ENCODE measurements at places on chromosomes 7 and 10.
A peak's percentile ranks its signal among the peaks of the same experiment; 100 is the strongest.

DNA sequence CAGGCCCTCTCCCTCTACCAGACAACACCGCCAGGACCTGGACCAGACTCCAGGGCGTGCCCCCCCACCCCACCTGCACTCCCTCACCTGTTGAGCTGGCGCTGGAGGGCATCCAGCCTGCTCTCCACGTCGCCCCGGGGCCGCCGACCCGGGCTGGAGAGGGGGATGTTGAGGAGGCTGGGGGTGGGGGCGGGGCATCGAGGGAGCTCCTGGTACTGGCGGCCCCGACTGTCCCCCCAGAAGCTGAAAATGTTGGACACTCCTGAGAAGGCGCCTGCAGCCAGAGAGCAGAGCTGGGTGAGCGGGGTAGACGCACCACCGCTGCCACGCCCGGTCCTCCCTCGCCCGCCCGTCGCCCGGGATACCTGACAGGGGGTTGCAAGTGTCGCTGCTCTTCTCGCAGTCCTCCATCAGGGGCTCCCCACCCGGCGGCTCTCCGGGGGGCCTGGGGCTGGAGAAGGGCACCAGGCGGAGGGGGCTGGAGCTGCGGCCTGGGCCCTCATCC lies 30.8 kb downstream of the KCNH2 start:
- no peak for DNase-seq

DNA sequence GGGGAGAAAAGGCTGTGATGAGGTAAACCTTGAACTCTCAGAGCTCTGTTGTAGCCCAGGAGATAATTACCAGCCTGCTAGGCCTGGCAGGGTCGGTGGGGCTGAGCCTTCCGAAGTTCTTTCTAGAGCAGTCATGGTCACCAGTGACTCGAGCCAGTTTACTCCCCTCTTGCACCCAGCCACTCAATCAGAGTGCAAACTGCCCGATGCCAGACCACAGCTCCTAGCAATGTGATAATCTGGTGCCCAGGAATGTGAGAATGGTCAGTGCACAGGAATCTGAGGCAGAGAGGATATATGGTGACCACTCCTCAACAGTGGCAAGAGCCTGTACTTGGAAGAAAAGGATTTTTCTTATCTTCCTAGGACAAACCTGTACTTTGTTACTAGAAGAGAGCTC lies 46.4 kb upstream of the KMT2E start:
- no peak for DNase-seq

DNA sequence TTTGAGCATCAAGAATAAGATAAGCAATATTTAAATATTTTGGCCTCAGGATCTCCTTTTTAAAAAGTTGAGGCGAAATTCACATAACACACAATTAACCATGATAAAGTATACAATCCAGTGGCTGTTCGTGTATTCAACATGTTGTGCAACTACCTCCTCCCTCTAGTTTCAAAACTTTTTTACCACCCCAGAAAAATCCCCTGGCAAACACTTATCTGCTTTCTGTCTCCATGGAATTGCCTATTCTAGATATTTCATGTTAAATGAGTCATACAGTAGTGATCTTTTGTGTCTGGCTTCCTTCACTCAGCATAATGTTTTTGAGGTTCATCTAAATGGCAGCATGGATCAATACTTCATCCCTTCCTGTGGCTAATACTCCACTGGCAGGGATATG lies 31.8 kb upstream of the IL15RA start:
- DNase-seq, result no peak

DNA sequence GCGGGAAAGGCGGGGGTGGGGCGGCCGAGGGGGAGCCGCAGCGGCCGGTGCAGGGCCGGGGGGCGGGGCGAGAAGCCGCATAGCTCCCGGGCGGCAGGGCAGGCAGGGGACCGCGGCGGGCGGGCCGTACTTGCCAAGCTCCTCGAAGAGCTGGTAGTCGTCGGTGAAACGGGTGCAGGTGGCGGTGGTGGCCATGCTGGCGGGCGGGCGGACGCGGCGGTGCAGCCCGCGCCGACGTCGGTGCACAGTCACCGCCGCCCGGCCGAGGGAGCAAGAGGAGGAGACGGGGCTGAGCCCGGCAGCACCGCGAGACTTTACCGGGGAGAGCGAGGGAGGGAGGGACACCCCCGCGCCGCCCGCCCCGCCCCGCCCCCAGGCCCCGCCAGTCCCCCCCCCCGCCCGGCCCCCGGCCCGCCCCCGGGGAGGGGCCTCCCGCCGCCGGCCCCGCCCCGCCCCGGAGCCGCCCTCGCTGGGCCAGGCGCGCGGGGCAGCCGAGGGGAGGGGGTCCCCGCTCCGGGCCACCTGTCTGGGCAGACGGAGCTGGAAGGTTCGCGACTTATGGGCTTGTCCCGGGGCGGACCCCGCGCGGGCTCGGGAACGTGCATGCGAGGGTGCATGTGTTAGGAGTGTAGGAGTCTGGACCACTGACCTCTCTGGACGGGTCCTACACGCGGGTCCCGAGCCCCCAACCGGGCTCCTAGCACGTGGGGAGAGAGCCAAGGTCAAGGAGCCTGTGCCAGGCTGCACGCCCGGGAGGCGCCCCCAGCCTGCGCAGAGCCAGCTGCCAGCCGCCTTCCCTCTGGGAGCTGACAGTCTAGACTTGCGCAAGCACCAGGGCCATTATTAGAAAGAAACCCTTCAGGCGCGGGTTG lies at the start of gene CAMK2G:
CAMK2G (minus strand) TSS at position 289 of the 872 bp plus-strand sequence; CDS start at position 195, 94 bp downstream.
- peak; percentile 91 for DNase-seq

DNA sequence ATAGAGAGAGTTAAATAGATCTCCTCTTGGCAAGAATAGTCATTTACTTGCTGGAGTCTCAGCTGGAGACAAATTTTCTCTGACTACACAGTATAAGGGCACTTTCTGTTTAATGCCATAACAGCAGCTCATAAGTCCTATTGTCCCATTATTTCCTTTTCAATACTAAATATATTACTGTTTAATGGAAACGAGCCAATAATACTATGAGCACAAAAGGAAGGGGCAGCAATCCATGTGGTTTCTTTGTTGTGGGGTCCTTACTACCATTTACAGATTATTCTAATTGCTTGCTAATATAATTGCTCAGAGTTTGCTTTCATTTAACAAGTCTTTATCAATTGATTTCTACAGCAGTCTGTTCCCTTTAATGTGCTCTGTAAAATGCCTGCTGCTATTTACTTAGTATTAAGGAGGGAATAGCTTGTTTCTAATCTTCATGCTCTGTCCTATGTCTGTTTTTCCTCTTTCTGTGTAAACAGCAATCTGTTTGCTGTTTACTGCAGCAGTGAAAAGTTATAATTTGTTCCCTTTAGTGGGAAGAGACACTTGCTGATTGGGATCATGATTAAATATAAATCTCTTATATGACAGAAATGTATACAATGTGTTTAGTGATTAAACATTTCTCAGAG lies 296.2 kb upstream of the SMIM30 start:
- DNase-seq, result no peak

DNA sequence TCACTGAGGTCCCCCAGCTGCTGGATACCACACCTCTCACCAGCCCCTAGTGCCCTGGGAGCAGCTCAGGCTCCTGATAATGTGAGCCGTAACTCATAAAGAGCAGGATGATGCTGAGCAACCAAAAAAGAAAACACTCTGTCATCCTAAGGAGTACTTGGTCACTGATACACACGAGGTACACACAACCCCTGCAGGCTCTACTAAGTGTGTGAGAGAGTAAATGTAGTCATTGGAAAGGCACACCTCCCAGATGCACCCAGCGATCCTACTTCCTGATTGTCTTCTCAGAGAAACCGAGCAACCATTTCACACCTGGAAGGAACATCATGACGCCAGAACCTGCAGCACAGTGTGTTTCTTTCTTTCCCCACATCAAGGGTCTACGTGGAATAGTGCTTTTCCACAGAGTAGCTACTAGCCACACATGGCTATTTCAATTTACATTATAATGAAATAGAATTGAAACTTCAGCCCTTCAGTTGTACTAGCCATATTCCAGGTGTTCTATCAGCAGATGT lies 34.2 kb downstream of the FIGNL1 start:
- DNase-seq, result no peak

All from activated CD8-positive, alpha-beta memory T cell treated with anti-CD3 and anti-CD28 coated beads, Interleukin-2, amount 10 ng/mL, durations not matched to agents 7 days and 5 days (primary cell).